Neural crest cell (in vitro differentiated cells): ENCODE measurements at places on chromosomes 5 and 9. TPM values are rescaled to one million over a fixed set of nuclear protein-coding genes. Genes with fewer than 3 reads are reported as not detected.
A peak's percentile ranks its signal among the peaks of the same experiment; 100 is the strongest.

DNA sequence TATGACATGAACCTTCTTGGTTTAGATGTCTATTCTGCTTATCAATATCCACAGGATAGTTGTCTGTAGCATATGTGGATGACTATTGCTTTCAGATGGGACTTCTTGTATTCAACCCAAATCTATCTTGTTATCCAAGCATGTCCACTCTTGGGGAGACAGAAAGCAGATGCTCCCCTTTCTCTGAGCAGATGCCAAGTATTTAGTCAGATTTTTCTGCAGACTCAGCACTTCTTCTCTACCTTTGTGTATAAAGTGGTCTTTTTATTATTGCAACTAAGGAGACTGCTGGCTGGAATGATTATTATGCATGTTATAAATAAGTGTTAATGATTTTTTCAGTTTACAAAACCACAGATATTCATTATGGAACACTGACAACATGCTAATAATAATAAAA is 45.1 kb upstream of the ASTN2 start:
- no peaks in the 10 kb centered on the region for H3K4me1 ChIP-seq
- H3K27me3 ChIP-seq: peaks cover 36% of the 10 kb centered on the region
- no peak overlapping the region for H3K27ac ChIP-seq
- DNase-seq: no peak
- H3K36me3 ChIP-seq: no peaks in the 10 kb centered on the region

DNA sequence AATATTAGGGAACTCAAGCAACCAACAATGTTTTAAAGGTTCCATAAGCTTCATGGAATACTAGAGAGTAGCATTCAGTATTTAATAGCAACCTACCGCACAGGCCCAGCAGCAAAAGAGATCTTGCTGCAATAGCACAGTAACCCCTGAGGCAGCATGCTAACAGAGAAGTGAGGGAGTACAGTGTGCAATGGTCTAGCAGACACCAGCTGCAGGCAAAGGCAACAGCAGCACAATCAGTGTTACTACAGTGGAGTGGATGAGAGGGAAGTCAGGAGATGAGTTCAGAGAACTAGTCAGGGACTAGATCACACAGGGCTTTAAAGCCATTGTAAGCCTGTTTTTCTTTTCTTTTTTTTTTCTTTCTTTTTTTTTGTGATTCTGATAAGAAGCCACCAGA is 2.8 kb downstream of the TICAM2 start:
- H3K27ac ChIP-seq: no peak overlapping the region
- H3K36me3 ChIP-seq: peaks cover 11% of the 10 kb centered on the region
- peaks cover 24% of the 10 kb centered on the region for H3K4me1 ChIP-seq
- no peaks in the 10 kb centered on the region for H3K27me3 ChIP-seq
- H3K4me3 ChIP-seq: peak overlapping the region; percentile 5
- DNase-seq: no peak

The ZNG1C gene
- 28.0 and 29.6 TPM in 2 replicates for total RNA-seq

DNA sequence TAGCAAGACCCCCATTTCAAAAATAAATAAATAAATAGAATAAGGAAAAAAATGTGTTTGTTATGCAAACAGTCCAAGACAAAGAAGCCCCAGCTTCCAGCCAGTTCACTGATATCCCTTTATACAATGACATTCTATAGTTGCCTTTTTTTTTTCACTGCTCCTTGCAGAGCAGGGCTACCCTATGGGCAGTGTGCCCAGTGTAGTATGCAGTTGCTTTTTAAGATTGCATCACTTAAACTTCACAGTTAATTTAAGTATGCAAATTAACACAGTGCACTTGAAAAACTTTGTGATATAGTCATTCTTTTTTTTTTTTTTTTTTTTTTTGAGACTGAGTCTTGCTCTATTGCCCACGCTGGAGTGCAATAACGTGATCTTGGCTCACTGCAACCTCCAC is 40.8 kb upstream of the ARRDC3 start:
- no peaks in the 10 kb centered on the region for H3K36me3 ChIP-seq
- H3K4me1 ChIP-seq: no peaks in the 10 kb centered on the region
- H3K27ac ChIP-seq: no peak overlapping the region
- no peaks in the 10 kb centered on the region for H3K27me3 ChIP-seq
- DNase-seq: no peak

DNA sequence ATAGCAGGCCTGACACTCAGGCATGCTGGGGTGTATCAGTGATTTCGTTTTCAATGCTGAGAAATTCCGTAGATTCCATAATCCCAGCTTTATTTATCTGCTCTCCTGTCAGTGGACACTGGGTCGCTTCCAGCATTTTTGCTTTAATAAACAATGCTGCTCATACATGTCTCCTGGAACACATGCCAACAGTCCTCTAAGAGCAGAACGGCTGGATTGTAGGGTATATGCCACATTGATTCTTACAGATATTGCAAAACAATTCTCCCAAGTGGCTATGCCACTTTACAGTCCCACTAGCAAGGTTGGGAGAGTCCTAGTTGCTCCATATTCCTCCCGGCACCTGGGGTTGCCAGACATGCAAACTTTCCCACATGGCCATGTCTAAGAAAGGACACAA is 81.9 kb downstream of the RAPGEF1 start:
- H3K27ac ChIP-seq: no peak overlapping the region
- DNase-seq: no peak
- no peaks in the 10 kb centered on the region for H3K36me3 ChIP-seq
- no peak overlapping the region for H3K4me3 ChIP-seq
- peaks cover 15% of the 10 kb centered on the region for H3K4me1 ChIP-seq

DNA sequence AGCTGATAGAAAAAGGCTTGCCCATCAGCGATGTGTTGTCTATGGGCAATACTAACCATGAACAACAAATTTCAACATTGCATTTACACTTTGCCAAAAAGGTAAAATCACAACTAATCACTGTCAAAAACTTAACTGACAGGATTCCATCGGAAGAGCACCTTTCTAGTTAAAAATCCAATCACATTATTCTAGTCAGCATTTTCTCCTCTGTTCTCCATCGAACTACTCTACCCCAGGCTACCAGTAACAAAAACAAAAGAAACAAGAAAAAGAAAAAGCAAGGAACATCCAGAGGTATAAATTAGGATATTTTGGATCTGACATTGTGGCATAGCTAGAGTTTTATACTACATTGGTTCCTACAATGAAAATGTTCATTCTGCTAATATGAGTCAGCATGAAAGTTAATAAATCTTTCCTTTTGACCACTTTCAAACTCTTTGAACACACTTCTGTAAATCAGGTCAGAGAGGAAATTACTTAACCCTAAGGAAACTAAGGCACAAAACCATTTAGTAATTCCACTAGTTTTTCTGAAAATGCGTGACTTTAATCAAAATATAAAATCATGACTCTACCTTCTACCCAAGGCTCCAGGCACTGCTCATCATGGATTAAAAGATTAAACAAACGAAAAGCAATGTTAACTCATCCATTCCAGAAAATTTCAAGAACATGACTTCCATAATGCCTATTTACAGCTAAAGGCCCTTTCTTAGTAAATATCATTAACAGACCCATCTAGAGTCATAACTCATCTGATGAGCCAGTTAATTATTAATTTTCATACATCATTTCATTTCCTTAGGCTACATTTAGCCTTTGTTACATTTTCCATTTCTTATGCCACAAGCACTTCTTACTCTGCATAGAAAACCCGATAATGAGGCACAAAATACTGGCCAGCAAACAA is 10.2 kb downstream of the GLIS3 start:
- DNase-seq: no peak
- H3K36me3 ChIP-seq: no peaks in the 10 kb centered on the region
- peaks cover 10% of the 10 kb centered on the region for H3K4me1 ChIP-seq

DNA sequence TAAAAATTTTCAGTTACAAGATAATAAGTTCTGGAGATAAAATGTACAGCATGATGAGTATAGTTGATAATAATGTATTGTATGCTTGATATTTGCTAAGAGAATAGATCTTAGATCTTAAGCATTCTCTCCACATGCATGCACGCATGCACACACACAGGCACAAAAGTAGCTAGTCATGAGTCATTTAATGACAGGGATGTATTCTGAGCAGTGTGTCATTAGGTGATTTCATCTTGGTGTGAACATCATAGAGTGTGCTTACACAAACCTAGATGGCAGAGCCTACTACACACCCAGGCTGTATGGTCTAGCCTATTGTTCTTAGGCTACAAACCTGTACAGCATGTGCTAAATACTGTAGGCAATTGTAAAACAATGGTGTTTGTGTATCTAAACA is 124.2 kb downstream of the PTTG1 start:
- no peak overlapping the region for H3K4me3 ChIP-seq
- no peak overlapping the region for H3K27ac ChIP-seq
- no peaks in the 10 kb centered on the region for H3K36me3 ChIP-seq
- no peaks in the 10 kb centered on the region for H3K4me1 ChIP-seq

GRCh38 chr9:98132158-98132557 is 13.1 kb upstream of the TRIM14 start:
- no peaks in the 10 kb centered on the region for H3K36me3 ChIP-seq
- no peaks in the 10 kb centered on the region for H3K4me1 ChIP-seq

DNA sequence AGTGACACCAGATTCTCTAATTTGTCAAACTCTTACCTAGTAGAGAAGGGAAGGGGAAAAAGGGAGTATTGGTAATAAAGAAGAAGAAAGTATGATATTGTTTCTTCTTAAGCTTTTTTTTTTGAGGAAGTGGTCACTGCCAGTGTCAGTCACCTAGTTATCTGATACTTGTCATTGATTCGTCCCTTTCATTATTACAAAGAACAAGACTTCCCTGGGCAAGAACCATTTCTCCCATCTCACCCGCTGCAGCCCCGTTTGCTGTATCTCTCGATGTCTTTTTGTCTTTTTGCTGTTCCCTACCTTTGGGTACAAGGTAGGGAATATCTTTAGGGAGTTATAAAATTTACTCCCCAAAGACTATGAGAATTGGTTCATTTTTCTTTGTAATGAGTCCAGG is 249.0 kb downstream of the ARHGAP26 start:
- H3K27ac ChIP-seq: no peak overlapping the region
- no peak for DNase-seq
- no peak overlapping the region for H3K4me3 ChIP-seq
- H3K27me3 ChIP-seq: no peaks in the 10 kb centered on the region
- H3K4me1 ChIP-seq: peaks cover 15% of the 10 kb centered on the region
- H3K36me3 ChIP-seq: peaks cover 3% of the 10 kb centered on the region

The DRD1 gene
- not detected in 2 replicates for total RNA-seq

DNA sequence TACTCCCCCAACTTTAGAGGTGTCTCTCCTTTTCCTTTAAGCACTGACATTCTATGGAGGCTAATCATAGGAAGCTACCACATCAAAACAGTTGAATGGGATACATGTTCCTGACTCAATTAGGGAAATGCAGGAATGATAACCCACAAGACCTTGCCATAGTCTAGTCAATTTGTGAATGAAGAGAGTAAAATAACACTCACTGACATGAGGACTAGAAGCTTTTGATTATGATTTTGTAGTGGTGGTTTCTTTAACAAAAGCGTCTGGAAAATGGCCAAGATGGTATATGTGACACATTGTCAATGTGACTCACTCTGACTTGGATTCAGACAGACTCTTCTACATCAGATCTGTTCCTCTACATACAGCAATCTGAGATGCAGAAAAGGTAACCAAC is 13.7 kb upstream of the PRELID2 start:
- no peaks in the 10 kb centered on the region for H3K36me3 ChIP-seq
- DNase-seq: no peak
- H3K4me3 ChIP-seq: no peak overlapping the region
- H3K27ac ChIP-seq: no peak overlapping the region
- no peaks in the 10 kb centered on the region for H3K4me1 ChIP-seq

- H3K4me3 ChIP-seq: no peak overlapping the region
- no peak overlapping the region for H3K27ac ChIP-seq
- H3K4me1 ChIP-seq: peaks cover 34% of the 10 kb centered on the region
- DNase-seq: no peak
- H3K36me3 ChIP-seq: no peaks in the 10 kb centered on the region
Measured at GRCh38 chr9:121732389-121732788, 81.0 kb downstream of the DAB2IP start.

DNA sequence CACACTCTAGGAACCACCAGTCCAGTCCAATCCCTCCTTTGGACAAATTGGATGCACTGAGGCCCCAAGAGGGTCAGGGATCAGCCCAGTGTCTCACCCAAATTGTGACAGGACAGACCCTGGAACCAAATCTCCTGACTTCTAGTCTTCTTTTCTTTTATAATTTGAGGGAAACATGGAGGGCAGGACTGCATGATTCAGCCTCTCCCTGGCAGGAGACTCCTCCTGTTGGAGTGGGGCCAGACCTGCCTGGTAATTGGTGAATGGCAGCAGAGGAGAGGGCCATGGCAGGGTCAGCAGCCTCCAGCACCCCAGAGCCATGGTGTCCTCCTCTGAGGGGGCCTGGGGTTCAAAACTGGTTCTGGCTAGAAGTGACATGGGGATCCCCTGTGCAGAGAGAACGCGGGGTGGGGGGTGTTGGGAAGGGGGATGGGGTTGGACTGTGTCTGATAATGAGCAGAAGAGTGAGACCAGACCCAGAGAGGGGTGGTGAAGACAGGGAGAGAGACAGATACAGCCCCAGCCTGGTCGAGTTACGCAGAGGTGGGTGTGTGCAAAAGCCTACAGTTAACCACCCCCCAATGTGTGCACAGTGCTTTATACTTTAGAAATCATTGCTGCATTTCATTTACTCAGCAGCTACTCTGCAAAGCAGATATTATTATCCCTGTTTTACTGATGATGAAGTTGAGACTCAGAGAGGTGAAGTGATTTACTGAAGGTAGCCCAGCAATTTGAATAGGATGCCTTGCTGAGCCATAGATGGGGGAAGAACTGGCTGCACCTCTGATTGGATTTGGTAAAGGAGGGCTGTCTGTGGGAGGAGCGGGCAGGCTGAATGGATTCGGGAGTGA is 3.8 kb upstream of the SYNPO start:
- peaks cover 14% of the 10 kb centered on the region for H3K27me3 ChIP-seq
- no peak overlapping the region for H3K4me3 ChIP-seq
- H3K4me1 ChIP-seq: peaks cover 5% of the 10 kb centered on the region
- no peak for DNase-seq
- no peak overlapping the region for H3K27ac ChIP-seq

DNA sequence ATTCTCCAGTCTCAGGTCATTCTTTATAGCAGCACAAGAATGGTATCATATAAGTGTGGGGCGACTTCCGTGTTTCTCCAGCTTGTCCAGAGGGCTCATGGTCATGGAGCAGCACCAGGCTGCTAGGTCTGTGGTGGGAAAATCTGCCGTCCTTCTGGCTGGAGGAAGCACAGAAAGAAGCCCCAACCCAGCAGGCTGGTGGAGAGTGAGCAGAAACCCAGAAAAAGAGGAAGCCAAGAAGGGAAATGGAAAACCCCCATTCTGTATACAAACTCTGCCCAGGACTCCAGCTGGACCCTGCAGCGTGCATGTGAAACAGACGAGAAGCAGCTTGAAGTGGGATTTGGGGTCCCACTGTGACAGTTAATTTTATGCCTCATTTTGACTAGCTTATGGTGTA is 34.3 kb upstream of the OLFM1 start:
- H3K27ac ChIP-seq: no peak overlapping the region
- peaks cover 4% of the 10 kb centered on the region for H3K4me1 ChIP-seq
- no peaks in the 10 kb centered on the region for H3K36me3 ChIP-seq
- DNase-seq: no peak

The PAEP gene
- total RNA-seq: not detected in 2 replicates

- peaks cover 8% of the 10 kb centered on the region for H3K4me1 ChIP-seq
- no peak overlapping the region for H3K4me3 ChIP-seq
- no peaks in the 10 kb centered on the region for H3K27me3 ChIP-seq
Measured at GRCh38 chr5:310941-311434, 10.5 kb upstream of the AHRR start.

GRCh38 chr5:152470167-152470566 is 65.1 kb upstream of the NMUR2 start:
- H3K27me3 ChIP-seq: peaks cover 19% of the 10 kb centered on the region
- H3K4me1 ChIP-seq: no peaks in the 10 kb centered on the region
- no peak overlapping the region for H3K4me3 ChIP-seq
- DNase-seq: no peak
- no peak overlapping the region for H3K27ac ChIP-seq
